ENCODE measurements at places on chromosomes 7 and 10. TPM values are rescaled to one million over a fixed set of nuclear protein-coding genes. Genes with fewer than 3 reads are reported as not detected.

TSPAN14 gene
- total RNA-seq, result 55.8 TPM

DNA sequence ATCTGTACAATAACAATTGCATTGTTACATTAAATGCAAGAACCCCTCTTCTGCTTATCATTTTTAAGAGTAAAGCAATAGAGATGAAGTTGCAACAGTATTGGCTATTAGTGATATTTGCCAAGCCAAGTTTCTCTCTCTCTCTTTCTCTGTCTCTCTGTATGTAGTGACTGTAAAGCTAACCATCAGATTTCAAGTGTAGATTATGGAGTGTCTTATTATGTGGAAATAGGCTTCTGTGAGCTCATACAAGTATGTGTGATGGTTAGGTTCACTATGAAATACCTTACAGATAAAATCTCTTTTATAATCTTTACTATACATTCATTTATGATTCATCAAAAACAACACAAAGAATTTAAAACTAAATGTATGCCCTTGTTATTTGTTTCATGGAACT is 28.6 kb upstream of the NRP1 start:
- no peak for DNase-seq

GRCh38 chr7:15688911-15689310 is 2.4 kb upstream of the MEOX2 start:
- DNase-seq, result no peak

DNA sequence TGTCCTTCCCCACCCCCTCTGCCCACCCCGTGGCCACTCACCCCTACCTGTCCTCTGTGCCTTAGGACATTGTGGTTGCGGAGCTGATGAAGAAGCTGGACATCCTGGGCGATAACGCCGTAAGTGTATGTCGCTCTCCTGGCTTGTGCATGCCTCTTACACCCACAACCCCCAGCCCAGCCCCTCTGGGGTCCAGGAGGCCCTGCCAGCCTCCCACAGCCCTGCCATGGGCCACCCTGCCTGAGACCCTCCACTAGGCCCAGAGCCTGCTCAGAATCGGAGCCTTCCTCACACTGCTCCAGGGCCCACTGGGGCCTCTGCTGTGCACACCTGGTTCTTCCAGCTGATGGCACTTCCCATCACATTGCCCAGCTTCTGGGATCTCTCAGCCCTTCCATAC is 36.8 kb upstream of the DPYSL4 start:
- DNase-seq, result no peak

GRCh38 chr10:69374242-69374641 is 42.5 kb downstream of the TACR2 start:
- no peak for DNase-seq

HMX3 gene
- 0.26 TPM for total RNA-seq

WIPF3 gene
- 0.21 TPM for total RNA-seq
